Panc1 (cell line): ENCODE measurements at places on chromosomes 6 and 20.

DNA sequence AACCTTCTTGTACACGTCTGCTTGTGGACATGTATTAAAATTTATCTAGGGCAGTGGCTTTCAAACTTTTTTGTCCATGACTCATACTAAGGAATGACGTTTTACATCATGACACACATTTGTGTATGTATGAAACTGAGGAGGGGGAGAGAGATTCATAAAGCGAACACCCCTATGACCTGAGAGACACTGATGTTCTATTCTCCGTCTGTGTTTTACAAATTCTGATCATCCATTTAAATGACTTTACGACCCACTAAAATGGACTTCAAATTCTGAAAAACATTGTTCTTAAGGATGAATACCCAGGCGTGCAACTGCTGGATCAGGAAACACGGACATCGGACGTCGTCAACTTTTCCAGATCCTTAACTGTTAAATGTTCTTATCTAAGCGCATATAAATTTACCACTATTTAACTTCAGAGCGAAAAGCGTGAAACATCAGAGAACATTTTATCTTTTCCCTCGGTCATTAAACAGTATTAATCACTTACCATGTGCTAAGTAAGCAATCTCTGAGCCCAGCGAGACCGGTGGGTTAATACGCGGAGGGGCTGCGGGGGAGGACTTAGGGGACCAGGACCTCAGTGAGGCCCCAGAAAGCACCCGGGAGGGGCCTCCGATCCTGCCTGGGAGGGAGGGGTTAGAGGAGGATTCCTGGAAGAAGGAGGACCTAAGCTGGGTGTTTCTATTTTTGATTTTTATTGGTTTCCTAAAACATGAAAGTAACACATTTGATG, 1.2 kb downstream of the PLAGL1 start:
- DNase-seq = no peak

GRCh38 chr6:37218061-37218460, 39.5 kb upstream of the TBC1D22B start:
- DNase-seq = no peak

DNA sequence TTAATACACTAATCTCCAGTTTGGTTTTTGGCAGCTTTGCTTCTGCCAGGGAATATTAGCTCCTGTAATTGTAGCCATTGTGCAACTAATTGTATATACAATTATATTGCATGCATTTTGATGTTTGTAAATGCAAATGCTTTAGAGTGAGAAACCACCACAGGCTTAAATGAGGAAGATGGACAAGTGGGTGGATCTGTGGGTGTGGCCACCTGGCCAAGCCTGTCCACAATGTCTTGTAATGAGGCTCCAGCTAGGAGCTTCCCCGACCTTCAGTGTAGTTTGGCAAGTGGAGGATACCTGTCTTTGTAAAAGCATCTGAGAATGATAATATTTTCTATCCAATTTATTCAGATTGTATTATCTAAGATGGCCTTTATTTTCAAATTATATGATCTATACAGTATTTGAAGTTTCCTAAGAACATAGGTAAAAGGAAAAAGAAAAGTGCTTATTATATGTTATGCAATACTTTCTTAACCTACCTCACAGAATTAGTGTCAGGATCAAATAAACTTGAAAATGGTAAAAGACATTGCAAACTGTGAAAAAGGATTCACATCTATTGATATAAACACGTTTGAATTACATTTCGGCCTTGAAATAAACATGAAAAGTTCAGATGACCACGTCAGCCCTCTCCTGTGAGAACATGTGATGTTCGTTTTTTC, 49.3 kb upstream of the ARID1B start:
- DNase-seq = no peak

DNA sequence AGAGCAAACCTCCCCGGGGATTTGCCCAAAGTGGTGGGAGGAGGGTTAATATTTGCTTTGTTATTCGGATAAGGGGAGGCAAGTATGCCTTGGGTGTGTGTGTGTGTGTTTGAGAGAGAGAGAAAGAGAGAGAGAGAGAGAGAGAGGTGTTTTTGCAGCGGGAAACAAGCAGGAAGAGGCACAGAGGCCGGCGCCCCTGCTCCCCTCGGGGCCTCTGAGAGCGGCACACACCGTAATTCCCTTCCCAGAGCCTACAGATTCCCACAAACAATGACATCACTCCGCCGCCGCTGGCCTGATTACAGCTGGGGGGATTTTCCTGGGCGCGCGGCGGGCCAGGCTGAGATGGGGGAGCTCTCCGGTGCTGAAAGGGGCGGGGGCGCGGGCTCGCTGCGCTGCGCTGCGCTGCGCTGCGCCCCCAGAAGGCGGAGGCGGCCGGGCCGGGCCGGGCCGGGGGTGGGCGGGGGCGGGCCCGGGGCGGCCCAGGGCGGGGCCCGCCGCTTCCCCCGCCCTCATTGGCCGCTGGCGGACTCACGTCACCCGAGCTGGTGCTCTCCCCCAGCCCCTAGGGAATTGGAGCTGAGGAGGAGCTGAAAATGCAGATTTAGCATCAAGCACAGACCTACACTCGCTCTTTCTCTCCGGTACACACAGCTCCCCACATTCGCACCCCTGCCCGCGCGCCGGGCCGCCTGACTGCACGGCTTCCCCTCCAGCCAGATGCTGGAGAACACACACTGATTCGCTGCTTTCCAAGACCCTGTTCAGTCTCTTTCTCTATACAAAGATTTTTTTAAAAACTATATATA, at the start of gene PCSK2:
Gene PCSK2 (plus strand): TSS at position 631 of the 809 bp plus-strand sequence. CDS start 266 bp downstream, outside the sequence.
- no peak for DNase-seq

- no peak for DNase-seq
These were observed 81.2 kb downstream of the PXDC1 start for GRCh38 chr6:3670356-3670755.

- DNase-seq = no peak
These were observed 46.4 kb upstream of the POU3F2 start for GRCh38 chr6:98787961-98788360.
